ENCODE measurements at places on chromosomes 4 and X.

DNA sequence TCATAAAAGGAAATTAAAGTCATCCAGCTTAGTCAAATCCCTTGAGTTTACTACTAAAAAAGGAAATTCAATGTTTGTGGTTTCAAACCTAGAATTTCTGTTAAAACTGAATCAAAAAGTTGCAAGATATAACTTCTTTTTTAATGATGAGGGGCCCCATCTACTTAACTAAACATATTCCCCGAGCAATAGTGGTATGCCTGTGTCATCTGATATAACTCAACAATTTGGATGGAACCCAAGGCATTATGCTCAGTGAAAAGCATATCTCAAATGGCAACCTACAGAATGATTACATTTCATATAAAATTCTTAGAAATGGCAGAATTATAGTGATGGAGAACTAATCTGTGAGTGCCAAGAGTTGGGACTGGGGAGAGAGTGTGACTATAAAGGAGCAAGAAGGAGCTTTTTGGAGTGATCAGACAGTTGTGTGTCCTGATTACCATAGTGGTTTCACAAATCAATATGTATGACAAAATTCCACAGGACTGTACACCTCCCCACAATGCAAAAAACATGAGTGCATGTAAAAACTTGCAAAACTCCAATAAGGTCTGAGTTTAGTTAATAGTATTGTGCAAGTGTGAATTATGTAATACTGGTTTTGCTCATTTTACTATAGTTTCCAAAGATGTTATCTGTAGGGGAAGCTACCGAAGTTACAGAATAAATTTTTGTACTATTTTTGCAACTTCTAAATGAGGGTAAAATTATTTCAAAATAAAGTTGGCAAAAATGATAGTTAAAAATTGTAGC lies 323.2 kb downstream of the ARHGAP24 start:
- no peak for DNase-seq

DNA sequence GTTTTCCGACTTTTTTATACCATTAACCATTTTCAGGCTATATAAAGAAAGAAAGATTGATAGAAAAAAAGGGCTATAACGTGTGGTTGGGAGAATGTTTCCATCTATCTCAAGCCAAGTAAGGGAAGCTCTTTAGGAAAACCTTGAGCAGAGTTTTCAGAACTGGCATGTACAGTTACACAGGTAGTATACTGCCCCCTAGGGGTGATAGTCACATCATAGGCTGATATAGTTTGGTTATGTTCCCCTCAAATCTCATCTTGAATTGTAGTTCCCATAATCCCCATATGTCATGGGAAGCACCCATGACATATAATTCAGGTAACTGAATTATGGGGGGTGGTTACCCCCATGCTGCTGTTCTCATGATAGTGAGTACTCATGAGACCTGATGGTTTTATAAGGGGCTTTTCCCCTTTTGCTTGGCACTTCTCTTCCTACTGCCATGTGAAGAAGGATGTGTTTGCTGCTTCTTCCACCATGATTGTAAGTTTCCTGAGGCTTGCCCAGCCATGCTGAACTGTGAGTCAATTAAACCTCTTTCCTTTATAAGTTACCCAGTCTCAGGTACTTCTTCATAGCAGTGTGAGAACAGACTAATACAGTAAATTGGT lies 186.8 kb downstream of the TMA16 start:
- DNase-seq, result peak; percentile 68

- DNase-seq, result no peak
Observed at GRCh38 chrX:149274516-149275105, 230.5 kb downstream of the IDS start.

DNA sequence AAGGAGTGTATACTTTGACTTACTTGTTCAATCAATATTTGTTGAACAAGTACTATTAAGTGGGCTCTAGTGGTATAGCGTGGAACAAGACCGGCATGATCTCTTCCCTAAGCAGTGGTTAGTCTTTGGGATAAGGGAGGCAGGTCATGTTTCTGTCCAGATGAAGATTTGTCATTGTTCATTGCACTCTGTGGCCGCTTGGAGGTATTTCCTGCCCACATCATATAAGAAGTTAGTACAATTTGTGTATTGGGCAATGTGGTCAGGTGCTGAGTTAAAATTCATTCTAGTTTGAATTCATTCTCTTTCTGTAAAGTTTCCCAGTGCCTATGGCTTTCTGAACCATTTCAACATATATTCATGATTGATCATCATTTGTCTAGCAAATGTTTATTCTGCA lies 101.1 kb upstream of the SHISA3 start:
- no peak for DNase-seq

DNA sequence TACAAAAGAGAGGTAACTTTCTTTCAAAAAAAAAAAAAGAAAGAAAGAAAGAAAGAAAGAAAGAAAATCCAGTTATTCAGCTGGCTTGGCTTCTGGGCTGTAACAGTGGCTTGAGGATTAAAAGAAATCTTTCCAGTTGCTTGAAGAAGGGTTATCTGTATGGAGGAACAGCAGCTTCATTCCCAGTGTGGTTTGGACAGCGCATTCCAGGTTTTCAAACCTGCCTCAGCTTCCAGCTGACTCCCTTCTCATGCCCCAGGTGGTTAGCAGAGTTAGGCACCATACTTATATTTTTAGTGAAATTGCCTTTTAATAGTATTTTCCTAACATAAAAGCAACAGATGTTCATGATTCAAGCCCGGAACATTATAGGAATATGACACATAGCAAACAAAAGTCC lies 48.6 kb downstream of the TMEM164 start:
- no peak for DNase-seq

GRCh38 chr4:47913330-47913729 lies 1.1 kb downstream of the NFXL1 start:
- DNase-seq, result no peak
